CD4-positive, alpha-beta T cell treated with Interleukin-2 at 100 ng/mL for 4 hours (primary cell): ENCODE measurements at places on chromosomes 3 and 15.
A peak's percentile ranks its signal among the peaks of the same experiment; 100 is the strongest.

DNA sequence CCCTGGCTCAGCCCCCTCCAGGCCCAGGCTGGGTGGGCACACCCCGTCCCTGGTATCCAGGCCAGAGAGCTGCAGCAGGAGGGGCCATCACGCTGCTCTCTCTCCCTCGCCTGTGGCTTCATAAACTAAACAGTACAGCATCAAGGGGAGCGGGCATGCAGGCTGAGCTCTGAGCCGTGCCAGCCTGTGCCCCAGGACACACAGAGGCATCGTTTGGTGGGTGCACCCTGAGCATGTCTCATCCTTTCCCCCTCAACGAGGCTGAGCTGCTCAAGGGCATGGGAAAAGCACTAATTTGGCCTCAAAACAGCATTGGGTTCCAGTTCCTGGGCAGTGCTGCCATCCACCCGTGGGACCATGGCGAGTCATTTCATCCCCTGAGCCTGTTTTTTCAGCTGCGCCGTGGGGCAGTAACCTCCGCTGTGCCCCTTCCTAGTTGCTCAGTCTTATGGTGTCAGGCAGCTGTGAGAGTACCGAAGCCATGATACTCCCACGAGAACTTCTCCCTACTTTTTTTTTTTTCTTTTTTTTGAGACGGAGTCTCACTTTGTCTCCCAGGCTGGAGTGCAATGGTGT is 79.6 kb downstream of the CPN2 start:
- DNase-seq, result no peak

DNA sequence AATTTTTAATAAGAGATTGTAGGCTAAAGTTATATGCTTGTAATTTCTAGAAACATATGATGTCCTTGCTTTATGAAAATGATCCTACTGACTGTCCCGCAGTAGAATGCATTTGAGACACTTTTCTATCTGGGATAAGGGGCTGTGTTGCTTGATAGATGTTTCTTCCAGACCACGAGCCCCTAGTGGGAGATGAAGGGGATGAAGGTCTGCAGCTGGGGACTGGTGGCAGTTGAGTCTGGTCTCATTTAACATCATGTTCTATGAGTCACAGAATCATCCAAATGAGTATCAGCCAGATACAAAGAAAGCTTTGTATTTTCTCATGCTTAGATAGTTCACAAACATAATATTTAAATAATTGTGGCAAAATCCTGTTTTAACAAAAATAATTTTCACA is 84.3 kb upstream of the PRTG start:
- DNase-seq, result no peak

GRCh38 chr3:1677576-1678156 is 421.0 kb upstream of the CNTN4 start:
- DNase-seq, result no peak

DNA sequence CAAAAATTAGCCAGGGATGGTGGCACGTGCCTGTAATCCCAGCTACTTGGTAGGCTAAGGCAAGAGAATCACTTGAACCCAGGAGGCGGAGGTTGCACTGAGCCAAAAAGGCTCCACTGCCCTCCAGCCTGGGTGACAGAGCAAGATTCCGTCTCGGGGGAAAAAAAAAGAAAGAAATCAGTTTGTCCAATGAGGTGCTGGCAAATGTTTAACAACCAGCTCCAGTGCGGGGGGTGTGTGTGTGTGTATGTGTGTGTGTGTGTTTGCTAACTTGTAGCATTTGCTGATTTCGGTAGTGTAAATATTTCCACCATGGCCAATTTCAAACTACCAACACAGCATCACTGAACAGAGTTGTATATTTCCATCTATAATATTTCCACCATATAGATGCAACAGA is 23.8 kb upstream of the IDH2 start:
- no peak for DNase-seq

- no peak for DNase-seq
Observed at GRCh38 chr3:100404250-100404548, 2.9 kb downstream of the LNP1 start.

DNA sequence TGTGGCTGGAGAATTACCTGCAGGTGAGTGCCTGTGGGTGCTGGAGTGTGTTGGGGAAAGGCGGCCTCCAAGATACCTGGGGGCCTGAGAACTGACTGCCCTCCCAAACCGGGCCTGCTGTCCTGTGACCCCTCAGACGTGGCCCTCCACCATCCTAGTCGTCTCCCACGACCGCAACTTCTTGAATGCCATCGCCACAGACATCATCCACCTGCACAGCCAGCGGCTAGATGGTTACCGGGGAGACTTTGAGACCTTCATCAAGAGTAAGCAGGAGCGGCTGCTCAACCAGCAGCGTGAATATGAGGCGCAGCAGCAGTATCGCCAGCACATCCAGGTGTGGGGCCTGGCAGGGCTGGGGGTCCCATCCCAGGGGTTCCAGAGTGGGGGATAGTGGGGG is 3.4 kb downstream of the ABCF3 start:
- no peak for DNase-seq

DNA sequence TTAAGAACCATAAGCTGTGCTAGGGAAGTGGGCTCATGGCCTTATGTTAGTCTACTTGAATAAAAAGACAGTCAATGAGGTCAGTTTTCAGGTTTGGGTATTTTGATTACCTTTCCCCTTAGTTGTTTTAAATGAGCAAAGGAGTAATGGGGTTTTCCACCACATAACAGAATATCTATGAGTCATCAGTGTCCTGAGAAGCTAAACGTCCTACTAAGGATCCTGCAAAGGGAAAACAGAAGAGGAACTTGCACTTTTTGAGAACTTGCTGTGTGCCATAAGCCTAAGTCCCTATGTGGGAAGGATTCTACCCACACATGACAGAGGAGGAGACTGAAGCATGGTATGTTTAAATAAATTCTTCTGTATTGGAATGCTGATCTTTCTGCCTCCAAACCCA is 292.8 kb upstream of the TMC3 start:
- no peak for DNase-seq

GRCh38 chr3:175340338-175341015 is 481.3 kb downstream of the NAALADL2 start:
- no peak for DNase-seq

DNA sequence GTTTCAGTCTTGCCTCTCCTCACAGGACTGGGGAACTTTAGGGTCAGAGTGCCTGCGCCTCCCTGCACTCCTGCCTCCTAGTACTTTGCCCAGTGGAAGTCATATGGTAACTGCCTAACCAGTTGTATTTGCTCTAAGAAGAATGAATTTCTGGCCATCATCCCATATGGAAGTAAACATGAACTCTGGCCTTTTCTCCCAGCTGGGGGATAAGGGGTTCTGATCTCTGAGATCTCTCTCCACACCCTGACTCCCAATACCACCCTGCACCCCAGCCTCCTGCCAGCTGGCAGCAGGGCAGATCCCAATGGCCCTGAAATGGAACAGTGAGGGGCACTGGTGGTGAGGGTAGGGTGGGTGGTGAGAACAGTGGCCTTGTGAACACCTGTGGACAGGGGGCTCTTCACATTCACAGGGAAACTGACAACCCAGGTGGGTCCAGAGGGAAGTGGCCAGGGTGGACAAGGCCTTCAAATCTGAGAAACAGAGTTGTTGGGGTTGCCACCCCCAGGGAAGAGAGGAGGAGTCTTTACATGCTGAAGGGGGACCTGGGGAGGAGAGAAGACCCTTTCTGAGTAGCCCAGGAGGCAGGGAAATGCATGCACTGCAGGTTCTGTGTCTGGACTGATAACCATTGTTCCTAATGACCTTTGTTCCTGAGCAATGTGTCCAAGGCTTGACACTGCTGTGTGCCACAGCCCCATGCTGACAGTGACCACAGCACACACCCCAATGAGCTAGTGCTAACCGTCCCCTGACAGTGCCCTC is 36.9 kb downstream of the RHCG start:
- DNase-seq, result no peak

DNA sequence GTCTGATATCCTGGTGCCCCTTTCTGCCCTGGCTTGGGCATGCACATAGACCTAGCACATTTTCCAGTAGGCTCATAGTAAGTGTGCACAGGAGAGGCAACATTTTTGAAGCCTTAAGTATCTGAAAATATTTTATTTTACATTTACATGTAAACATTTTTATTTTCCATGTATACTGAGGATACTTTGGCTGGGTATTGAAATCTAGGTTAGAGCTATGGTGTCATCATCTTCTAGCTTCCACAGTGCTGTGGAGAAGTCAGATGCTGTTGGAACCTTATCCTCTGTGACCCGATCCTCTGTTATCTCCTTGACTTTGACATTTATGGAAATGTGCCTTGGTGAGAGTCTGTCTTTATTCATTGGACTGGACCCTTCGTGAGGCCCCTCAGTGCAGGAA is 74.1 kb downstream of the PLXNA1 start:
- DNase-seq, result no peak

DNA sequence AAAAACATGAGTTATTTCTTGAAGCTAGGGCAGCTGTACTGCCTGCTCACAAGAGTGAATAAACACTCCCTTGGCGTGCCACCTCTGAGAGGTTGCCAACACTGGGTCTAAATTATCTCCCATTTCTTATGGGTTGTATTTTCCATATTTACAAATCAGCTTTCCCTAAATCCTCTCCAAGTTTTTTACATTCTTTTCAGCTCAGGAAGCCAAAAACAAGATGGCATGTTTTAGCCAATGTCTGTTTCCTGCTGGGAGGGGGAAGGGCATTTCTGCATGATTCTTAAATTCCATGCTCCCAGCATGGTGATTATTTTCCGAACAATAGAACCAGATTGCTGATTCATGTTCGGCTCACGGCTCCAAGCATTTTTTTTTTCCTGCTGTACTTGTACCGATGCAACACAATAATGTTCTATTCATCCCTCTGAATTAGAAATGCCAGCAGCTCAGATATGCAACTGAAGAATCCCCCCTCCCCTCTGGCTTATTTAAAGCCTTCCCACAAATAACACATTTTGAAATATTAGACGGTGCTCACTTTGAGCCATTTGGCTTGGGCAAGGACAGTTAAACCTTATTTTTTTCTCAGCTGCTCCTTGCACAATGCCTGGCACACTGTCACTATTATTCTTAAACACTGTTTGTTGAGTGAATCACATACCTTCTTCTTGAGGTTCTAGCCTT is 252.5 kb downstream of the THRB start:
- DNase-seq, result no peak

DNA sequence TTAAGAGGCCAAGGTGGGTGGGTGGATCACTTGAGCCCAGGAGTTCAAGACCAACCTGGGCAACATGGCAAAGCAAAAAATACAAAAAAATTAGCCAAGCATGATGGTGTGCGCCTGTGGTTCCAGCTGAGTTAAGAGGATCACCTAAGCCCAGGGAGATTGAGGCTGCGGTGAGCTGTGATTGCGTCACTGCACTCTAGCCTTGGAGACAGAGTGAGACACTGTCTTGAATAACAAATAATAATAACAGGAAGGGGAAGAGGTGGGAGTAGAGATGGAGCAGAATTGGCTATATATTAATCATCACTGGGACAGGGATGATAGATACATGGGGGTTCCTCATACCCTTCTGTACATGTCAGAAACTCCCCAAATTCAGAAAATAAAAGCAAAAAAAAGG is 23.8 kb upstream of the NMB start:
- DNase-seq, result peak; percentile 49

- DNase-seq, result no peak
Observed at GRCh38 chr15:94412979-94413746, 181.8 kb downstream of the MCTP2 start.

DNA sequence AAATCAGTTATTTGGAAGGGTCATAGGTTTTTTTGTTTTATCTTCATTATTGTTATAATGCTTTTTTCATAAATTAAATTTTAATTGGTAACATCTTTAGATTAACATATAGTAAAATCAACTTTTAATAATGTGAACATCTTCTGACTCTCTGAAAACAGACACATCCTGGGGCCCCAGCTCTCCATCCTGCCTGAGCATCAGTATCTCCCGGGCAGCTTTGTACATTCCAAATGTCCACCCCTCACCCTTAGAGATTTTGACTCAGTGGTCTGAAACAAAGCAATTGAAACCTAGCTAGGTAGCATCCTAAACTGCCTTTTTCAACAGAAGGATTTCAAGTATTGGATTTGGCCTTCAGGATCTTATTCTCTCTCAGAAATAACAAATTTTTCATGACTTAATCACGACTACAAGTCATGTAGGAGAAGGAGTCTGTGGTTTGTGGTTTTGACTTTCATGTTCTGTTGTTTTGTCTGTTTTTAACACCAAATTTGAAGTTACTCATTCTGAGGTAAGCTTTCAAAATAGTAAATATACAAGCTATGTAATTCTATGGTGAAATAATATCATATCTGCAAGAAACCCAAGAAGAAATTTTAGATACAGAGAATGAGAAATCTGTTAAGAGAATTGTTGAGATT is 147.3 kb upstream of the UBE2E2 start:
- DNase-seq, result no peak

DNA sequence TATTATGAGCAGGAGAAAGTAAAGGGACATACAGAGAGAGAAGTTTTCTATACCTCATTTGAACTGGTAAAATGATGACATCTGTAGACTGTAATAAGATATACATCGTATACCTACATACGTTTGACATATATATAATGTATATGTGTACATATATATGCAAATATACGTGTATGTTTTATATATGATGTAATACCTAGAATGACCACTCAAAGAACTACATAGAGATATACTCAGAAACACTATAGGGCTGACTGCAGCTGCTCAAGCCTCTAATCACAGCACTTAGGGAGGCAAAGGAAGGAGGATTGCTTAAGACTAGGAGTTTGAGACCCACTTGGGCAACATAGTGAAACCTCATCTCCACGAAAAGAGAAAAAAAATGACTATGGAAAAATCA is 48.5 kb upstream of the MCTP2 start:
- DNase-seq, result no peak

GRCh38 chr15:52208306-52208946 is 17.2 kb upstream of the GNB5 start:
- DNase-seq, result peak; percentile 76

DNA sequence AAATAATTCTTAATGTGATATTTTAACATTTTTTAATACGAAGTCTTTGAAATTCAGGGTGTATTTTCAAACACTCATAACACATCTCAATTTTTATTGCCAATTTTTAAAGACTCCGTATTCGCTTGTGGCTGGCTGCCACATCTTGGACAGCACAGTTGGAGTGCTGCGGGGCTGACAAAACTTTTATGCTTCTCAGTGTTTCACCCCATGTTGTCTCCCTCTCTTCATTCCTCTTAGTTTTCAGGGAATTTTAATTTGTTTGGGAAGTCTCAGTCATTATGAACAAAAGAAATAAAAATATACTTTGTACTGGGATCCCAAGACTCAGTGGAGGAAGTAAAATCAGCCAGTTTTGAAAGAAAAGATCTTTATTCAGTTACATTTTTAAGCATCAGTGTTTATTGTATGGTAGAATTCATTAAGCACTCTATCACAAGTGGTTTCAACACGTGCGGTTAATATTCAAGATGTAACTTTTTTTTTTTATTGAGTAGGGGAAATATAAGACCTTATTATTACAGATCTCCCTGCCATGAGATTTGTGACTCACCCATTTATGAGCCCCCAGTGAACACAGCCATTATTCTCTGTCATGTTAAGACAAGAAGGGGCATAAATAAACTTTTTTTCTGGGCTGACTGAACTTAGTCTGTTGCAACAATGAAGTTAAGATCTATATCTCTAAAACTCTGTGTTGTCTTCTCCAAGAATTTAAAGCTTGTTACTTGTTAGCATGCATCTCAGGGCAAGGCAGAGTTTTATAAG is 26.8 kb downstream of the KAT2B start:
- DNase-seq, result no peak
